T-helper 1 cell (primary cell): ENCODE measurements at places on chromosomes 3 and 15.

- no peak for DNase-seq
Measured at GRCh38 chr3:133945381-133946095, 49.9 kb upstream of the RAB6B start.

- DNase-seq = no peak
Measured at GRCh38 chr15:62250186-62250585, 85.1 kb upstream of the C2CD4B start.

GRCh38 chr3:195838714-195839113 is 27.0 kb upstream of the MUC4 start:
- no peak for DNase-seq

GRCh38 chr15:66400351-66400774 is 13.7 kb downstream of the MAP2K1 start:
- DNase-seq = no peak

GRCh38 chr15:100383302-100384107 is 41.7 kb upstream of the ADAMTS17 start:
- DNase-seq = peak; percentile 24

DNA sequence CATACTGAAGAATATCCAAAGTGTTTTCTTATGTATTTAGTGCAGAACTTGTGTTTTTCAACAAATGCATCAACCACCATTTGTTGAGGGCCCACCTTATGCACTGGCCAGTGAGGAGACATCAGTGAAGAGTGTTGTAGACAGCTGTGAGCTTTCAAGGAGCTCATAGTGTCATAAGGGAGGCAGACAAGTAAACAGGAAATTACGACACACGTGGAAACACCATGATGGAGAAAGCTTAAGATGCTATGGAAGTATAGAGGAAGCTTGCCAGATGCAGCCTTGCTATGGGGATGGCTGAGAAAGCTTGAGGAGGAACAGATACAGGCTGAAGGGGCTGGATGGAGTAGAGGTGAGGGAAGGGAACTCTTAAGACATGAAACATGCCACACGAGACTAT is 50.8 kb upstream of the PSMD6 start:
- no peak for DNase-seq

GRCh38 chr3:67569324-67569723 is 85.1 kb downstream of the SUCLG2 start:
- DNase-seq = no peak

DNA sequence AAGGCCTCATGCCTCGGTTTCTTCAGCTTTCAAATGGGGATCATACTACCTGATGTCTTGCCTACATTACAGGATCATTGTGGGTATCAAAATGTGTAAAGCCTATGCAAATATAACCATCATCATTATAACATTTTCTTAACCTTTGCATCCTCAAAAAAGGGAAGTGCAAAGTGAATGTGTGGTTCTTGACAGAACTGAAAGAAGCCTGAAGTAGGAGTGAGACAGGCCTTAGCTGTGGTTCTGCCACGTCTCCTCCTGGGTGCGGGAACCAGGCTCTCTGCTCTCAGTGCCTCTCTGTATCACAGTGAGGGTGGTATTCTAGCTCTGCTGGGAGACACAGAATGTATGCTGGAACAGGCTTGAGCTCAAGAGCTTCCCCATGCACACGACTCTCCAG is 316.9 kb upstream of the ICE2 start:
- DNase-seq = no peak

DNA sequence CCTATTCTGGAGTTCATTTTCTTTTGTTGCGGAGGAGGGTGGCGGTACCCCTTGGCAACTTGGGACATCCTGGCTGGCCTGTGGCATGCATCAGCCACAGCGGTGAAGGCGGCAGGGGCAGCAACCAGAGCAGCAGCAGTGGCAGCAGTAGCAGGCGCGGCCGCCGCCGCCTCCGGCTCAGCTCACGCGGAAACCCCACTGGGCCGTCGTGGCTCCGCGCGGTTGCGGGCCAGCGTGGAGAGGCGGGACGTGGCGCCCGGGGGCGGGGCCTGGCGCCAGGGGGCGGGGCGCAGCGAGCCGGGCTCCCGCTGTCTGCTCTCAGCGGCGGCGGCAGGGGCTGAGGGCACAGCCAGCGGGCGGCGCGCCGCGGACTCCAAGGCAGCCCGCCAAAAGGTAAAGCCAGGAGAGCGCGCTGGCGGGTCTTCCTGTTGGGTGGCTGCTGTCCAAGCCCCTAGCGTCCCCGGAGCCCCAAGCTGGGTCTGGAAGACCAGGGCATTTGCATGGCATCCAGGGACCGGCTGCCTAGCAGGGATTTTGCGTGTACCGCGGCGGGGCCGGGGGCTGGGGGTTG is 334.4 kb upstream of the THRB start:
- DNase-seq = no peak

GRCh38 chr15:29278436-29279105 is 8.9 kb upstream of the NSMCE3 start:
- no peak for DNase-seq

- no peak for DNase-seq
Measured at GRCh38 chr15:55907797-55908196, 85.6 kb downstream of the NEDD4 start.

DNA sequence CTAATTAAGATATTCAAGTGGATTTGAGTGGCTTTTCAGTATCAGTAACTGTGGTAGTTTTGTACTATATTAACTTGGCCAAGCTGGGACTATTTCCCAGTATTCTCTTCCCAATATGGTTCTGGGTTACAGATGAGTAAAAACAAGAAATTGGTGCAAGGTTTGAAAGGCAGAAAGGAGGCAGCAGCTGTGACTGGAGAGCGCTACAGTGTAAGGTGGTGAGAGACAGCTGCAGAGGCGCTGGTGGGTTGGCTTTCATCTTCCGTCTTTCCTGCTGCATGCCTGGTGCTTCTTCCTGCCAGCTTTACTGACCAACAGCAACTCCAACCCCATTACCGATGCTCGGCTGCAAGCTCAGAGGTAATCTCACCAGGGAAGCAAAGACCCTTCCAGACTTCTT is 9.8 kb downstream of the DPH3 start:
- peak; percentile 78 for DNase-seq

GRCh38 chr3:66856533-66856932 is 141.6 kb upstream of the KBTBD8 start:
- DNase-seq = no peak

- no peak for DNase-seq
Measured at GRCh38 chr3:32835961-32836360, 18.2 kb downstream of the TRIM71 start.

DNA sequence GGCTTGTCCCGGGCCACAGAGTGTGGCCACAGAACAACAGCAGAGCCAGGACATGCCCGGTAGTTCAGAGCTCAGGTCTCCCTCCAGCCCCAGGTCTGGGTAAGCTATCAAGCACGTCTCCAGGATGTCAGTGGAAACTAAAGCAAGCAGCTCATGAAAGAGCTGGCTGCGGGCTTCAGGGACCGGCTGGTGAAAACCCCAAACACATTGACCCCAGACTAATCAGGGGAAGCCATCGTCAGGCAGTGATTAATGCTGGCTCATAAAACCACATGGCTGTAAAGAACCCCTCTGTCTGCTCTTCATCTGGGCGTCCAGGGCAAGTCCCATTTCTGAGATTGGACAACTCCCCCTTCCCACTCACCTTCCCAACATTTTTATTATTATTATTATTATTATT is 37.8 kb downstream of the LMCD1 start:
- DNase-seq = no peak

- no peak for DNase-seq
Measured at GRCh38 chr3:169150920-169151319, 512.6 kb downstream of the MECOM start.

DNA sequence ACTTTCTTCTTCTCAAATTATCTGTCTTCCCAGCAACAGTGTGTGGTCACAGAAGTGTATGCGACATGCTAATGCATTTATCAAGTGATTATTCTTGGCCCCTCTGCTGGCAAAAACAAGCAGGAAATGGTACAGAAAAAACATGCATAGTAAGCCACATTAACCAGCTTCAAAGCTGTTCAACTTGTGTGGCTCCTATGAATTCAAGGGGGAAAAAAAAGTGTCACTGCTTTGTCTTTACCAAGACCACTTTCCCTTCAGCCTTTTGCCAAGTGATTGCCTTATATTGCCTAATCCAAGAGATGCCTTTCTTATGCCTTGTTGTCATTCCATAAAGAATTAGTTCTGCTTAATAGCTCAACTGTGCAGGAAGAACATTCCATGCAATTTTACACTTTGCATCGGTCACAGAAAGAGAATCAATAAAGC is 39.1 kb downstream of the PRTG start:
- DNase-seq = no peak

- no peak for DNase-seq
Measured at GRCh38 chr3:16294844-16295243, 29.8 kb downstream of the OXNAD1 start.

GRCh38 chr3:157249606-157250005 is 89.7 kb upstream of the CCNL1 start:
- no peak for DNase-seq

DNA sequence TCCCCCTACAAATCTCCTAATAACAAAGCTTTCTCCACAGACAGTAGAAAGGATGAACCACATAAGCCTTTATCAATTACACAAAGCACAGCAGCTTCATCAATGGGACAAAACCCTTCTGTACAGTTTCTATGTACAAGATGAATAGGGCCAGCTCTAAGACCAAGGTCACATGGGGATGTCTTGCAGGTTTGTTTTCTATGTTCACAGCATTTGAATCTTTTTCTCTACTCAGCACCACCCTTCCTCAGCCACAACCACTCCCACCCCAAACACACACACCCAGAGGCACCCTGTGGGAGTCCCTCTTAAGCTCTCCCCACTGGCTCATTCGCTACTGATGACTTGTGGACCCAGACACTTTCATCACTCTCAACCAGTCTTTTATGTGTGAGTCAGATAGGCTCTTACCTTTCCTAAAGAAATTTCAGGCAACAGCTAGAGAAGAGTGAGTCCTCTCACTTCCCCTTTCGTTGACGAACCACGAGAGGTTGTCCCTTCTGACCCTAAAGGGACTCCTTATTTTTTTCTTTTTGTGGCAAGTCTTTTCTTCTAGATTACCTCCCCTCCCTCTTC is 57.9 kb downstream of the ARHGAP31 start:
- peak; percentile 2 for DNase-seq

DNA sequence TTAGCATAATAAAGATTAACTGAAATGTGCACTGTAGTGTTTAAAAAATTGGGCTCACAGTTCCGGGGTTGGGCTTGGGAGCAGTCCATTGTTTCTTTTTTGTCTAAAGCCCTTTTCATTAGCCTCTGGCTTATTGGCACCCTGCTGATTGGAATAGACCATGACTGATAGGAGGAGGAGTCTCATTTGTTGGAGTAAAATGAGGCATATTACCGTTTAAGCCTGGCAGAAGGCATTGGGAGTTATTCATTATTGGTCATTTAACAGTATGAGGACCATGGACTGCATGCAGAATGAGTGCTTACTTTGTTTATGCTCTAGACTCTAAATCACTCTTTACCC is 139.0 kb upstream of the CGNL1 start:
- DNase-seq = no peak

DNA sequence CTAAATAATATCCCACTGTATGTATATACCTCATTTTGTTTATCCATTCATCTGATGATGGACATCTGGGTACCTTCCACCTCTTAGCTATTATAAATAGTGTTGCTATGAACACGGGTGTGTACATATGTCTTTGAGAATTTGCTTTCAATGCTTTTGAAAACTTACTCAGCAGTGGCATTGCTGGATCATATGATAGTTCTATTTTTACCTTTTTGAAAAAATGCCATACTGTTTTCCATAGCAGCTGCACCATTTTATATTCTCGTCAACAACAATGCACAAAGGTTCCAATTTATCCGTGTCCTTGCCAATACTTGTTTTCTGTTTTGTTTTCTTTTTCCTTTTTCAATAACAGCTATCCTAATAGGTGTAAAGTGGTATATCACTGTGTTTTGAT is 77.1 kb downstream of the PEAK1 start:
- no peak for DNase-seq

- no peak for DNase-seq
Measured at GRCh38 chr3:105118905-105119304, 247.8 kb upstream of the ALCAM start.

DNA sequence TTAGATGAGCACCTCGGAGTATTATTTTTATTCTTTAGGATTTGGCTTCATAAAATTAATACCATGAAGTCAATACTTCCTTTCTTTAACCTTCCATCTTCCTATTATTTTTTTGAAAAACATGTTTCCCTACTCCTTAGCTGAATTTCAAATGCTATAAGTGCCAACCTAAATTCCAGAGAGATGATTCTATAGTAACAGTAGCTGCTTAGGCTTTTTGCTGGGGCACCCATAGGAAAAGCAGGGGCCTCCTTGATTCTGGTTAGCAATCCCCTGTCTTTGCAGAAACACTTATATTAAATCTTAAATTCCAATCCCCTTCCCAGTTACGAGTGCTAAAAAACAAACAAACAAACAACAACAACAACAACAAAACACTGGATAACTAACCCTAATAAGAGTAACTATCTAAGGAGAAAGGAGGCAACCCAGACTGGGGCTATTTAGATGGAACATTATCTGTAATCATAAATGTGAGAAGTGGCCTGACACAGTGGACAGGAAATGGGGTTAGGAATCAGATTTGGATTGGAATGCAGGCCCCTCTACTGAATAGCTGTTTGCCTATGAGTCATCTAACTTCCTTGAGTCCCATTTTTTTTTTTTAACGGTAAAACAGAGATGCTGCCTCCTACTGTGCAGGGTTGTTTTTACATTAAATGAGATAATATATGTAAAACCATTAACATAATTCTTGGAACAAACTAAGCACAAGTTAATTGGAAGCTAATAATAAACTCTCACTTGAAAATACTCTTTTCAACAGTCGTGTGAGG is 148.1 kb downstream of the WDR72 start:
- no peak for DNase-seq
